ENCODE measurements at places on chromosomes 16 and 17.

GRCh38 chr17:55442462-55442861, 20.8 kb upstream of the MMD start:
- DNase-seq: no peak

- DNase-seq: no peak
Observed at GRCh38 chr16:51022955-51023354, 128.1 kb downstream of the SALL1 start.

DNA sequence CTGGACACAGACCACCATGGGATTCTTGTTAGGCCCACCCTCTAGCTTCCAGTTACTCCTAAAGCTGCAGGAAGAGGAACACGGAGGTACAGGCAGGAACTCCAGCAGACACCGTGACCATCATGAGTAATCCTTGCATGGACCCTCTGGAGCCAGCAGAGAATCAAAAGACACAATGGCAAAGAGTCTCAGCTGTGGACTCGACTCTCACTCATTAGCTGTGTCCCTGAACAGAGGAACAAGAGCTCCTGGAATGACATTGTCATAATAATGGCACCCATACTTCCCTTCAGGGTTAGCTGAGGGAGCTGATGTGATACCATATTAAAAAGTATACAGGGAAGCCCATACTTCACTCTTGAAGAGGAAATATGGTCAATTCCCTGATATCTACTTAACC, 176.3 kb upstream of the ASIC2 start:
- DNase-seq: no peak

- no peak for DNase-seq
Observed at GRCh38 chr16:82629441-82630027, 2.8 kb downstream of the CDH13 start.

GRCh38 chr17:64732336-64733006, 70.4 kb upstream of the SMURF2 start:
- no peak for DNase-seq

GRCh38 chr16:6341981-6342380, 990.7 kb upstream of the RBFOX1 start:
- no peak for DNase-seq

Measured in activated CD4-positive, alpha-beta T cell treated with anti-CD3 and anti-CD28 coated beads, Interleukin-2, amount 10 ng/mL, durations not matched to agents 24 days and 14 days (primary cell).